Stimulated activated CD4-positive, alpha-beta T cell treated with anti-CD3 and anti-CD28 coated beads, Interleukin-4, amount 100 ng/mL, for 48 hours (primary cell): ENCODE measurements at places on chromosomes 12 and 14.
A peak's percentile ranks its signal among the peaks of the same experiment; 100 is the strongest.

DNA sequence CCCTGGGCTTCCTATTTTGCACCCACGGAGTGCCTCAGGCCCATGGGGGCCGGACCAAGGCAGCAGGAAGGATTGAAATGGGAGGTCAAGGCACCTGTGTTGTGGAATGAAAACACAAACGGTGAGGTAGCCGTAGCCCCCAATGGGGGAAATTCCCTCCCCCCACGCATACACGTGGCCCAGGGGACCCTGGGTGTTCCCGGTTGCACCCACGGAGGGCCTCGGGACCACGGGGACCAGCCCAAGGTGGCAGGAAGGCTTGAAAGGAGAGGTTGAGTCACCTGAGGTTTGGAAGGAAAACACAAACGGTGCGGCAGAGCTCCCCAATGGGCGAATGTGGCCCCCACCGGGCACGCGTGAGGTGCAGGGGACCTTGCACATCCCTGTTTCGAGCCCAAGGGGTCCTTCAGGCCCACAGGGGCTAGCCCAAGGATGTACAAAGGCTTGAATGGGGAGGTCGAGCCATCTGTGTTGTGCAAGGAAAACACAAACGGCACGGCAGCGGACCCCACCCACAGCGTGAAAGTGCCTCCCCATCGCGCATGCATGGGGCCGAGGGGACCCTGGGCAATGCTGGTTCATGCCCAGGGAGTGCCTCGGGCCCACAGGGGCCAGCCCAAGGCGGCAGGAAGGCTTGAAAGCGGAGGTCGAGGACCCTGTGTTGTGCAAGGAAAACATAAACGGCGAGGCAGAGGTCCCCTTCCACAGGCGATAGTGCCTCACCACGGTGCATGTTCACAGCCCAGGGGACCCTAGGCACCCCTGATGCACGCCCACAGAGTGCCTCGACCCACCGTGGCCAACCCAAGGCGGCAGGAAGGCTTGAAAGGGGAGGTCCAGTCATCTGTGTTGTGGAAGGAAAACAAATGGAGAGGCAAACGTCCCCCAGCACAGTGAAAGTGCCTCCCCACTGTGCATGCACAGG is 376.7 kb downstream of the ALG10 start:
- no peak for DNase-seq

DNA sequence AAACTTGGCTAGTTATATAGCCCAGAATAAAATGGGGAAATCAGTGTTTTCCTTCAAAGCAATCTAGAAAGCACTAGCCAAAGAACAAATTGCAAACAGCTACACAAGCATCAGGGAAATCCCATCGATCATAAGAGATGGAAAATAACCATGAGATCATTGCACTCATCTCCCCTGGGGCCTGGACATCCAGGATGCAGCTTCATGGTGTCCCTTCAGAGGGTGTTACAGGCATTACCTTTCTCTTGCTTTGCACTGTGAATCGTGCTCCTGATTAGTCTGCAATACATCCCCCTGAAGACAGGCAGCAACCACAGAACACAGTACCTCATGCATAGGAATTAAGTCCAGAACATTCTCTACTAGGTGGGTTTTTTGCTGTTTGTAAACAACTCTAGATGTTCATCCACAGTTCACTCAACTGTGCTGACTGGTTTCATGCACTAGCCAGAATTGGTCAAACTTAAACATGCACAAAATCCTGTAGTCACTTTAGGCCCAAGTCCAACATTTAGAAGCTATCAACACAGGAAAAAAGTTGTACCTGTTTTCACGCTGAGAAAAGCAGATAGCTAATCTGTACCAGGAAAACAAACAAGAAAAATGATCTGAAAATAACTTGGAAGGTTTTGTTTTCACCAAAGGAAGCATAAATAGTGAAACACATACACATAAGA is 120.1 kb downstream of the ZFP36L1 start:
- DNase-seq, result no peak

DNA sequence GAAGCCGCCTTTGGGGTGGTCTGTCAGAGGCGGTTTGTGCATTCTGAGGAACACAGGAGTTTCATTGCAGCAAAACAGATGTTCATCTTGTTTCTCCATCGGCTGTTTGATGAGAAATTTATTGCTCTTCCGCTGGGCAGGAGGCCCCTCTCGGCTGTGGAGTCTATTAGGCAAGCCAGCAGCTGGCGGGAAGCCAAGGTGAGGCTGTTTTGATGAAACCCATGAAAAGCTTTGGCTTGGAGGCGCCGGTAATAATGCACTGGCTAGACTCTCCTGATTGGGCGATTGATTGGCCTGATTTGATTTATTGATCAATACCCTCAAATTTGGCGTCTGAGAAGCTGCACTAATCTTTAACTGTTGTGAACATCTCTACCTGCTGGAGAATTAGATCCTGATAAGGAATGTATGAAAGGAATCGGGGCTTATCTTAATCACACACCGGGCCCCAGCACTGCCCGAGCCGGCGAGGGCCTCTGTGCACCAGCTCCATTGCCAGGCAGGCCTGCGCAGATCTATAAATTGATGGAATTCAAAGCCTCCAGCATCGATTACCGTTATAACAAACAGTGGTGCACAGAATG is 187.7 kb downstream of the PHETA1 start:
- no peak for DNase-seq

- DNase-seq, result no peak
These were observed 150.5 kb upstream of the KRR1 start for GRCh38 chr12:75661908-75662307.

DNA sequence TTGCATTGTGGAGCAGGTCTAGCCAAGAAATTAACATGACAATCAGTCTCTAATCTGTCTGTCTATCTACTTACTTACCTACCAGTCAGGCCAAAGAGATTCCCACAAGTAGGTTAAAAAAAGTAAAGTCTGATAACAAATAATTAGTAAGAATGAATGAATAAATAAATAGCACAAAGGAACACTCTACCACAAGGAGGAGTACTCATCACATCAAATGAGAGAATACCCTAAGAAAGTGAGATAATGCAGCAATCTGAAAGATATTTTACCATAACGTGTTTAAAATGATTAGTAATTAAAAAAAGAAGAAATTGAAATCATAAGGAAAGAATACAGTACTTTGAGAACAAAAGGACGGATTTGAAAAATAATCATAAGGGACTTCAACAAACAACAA is 187.2 kb downstream of the SYNE2 start:
- DNase-seq, result no peak

DNA sequence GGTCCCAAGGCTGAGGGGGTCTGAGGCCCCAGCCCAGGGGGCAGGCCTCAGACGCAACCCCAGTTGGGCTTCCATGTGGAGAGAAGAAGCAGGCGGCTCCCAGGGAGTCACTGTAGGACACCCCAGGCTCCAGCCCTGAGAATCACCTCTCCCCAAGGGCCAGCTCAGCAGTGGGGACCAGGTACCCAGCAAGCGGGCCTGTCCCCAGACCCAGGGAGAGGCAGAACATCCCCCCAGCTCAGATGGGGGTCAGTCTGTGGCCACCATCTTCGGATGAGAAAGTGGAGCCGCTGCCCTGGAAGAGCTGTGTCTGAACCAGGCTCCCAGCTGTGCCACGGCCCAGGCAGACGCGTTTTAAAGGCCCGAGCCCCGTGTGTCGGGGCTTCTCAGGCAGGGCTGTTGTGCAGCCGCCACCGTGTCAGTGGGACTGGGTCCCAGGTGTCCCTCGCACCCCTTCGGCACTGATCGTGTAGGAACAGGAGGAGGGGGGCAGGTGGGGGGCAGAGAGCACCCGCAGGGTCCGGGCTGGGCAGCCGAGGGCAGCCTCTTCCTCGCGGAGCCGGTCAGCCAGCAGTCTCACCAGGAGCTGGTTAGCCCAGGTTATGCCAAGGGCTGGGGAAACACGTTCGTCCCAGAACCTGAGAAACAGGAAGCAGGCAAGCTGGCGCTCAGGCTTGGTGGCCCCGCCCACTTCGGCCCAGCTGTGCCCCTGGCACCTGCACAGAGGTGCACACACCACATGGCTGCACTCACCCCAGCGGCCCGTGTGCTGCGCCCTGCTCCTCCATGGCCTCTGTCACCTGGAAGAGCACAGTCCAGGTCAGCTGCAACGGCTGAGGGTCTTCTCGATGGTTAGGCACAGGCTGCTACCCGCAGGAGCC is 16.6 kb downstream of the XRCC3 start:
- DNase-seq, result no peak

GRCh38 chr14:64465191-64465822 is at the start of gene AKAP5:
AKAP5 (plus strand) TSS chr14:64465499; CDS start chr14:64468395, 2,896 bp downstream.
- peak; percentile 38 for DNase-seq

DNA sequence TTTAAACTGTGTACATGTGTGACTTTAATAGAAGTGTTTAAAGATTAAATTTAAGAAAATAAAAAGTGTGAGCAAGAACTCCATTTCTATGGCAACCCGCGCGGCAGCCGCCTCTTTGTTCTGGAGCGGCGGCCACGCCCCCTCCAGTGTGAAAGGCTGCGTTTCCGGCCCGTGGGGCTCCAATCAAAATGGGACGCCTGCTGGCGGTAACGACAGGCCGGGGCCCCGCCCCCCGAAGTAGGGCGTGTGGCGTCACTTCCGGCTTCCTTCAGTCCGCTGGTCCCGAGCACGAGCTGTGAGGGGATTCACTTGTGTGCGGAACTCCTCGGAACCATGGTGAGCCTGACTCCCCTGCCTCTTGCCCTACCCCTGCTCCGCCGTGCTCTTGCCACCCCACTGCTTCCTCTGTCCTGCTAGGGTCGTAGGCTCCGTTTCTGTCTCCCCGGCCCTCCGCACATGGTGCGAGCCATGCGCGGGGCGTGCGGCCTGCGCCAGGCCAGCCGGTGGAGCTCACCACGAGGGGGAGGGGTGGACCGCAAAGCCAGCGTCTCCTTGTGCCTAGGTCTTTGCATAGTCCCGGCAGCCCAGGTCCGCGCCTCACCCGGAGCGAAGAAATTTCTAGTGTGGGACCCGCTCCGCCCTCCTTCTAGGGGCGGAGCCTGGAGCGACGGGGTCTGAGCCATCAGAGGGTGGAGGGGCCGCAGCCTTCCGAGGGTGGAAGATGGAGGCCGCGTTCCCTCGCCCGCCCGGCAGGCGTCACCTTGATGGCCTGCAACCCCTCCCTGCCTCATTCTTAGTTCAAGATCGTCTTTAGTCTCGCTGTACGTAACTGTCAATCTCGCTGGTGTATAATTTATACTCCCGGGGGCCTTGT is at the start of gene CCT2:
TSS of gene CCT2 (plus strand) at position 271 of the 874 bp plus-strand sequence. CDS start at position 334, 63 bp downstream.
- DNase-seq, result peak; percentile 92

GRCh38 chr14:105881021-105881930 is 354.9 kb downstream of the TMEM121 start:
- DNase-seq, result no peak

GRCh38 chr12:25979563-25979962 is 21.1 kb downstream of the RASSF8 start:
- DNase-seq, result no peak

DNA sequence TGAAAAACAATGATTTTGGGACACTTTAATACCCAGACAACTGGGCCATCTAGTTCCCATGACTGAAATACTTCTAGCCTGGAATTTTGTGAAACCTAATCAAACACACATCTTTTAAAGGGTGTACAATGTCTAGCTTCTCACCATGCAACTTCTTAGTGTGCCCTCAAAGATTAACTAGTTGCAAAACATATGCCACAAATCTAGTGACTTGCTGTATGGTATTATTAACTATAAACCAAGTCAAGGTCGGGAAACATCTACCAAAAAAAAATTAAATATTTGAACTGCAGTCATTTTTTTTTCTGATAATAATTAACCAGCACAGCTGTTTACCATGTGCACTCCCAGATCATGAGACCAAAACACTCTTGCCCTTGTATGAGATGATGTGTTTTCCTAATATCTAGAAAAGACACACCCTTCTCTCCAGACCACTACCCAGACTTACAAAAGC is 171.8 kb upstream of the FOXN3 start:
- no peak for DNase-seq

DNA sequence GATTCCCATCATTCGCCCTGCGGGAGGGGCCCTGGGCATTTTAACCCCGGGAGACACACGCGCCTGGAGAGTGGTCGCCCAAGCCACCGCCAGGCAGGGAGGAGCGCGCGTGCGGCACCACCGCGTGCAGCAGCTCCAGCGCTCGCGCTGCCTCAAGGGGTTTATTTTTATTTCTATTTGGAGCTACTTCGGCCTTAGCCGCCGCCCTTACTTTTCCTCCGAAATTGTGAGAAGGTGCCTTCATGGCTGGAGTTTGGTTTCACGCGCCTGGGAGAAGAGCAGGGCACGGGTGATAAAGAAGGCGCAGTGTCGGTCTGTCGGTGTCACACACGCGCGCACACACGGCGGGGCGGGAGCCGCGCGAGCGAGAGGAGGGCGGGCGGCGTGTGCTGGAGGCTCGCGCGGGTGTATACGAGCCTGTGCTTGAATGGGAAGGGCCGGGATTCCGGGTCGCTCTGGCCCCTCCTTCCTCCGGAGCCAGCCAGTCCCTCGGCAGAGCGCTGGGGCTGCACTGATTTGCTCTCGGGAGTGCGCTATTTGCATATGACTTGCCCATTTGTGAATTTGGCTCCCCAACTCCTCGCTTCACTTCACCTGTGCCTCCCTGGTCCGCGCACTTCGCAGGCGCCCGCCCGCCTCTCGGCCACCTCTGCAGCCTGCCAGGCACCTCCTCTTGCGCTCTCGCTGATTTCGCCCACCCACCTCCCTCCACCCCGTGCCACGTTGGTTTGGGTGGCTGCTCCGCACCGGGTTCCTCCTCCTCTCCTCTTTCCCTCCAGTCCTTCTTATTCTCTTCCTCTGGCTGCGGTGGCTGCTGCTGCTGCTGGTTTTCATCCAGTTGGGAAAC is 932.3 kb downstream of the DIO2 start:
- no peak for DNase-seq

DNA sequence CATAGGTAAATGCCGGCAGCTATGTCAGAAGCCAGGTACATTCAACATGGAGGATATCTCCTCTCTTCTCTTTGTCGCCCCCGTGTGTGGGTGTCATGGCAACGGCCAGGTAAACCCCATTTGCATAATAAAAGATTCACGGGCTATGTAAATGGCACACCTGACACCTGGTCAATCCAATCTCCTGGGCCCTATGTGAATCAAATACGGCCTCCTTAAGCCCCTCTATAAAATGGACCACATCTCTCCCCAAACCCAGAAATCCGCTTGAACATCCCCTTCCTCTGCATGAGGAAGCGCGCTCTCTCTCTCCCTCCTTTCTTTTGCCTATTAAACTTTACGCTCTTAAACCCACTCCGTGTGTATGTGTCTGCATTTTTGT is 363.7 kb downstream of the SOX5 start:
- no peak for DNase-seq

DNA sequence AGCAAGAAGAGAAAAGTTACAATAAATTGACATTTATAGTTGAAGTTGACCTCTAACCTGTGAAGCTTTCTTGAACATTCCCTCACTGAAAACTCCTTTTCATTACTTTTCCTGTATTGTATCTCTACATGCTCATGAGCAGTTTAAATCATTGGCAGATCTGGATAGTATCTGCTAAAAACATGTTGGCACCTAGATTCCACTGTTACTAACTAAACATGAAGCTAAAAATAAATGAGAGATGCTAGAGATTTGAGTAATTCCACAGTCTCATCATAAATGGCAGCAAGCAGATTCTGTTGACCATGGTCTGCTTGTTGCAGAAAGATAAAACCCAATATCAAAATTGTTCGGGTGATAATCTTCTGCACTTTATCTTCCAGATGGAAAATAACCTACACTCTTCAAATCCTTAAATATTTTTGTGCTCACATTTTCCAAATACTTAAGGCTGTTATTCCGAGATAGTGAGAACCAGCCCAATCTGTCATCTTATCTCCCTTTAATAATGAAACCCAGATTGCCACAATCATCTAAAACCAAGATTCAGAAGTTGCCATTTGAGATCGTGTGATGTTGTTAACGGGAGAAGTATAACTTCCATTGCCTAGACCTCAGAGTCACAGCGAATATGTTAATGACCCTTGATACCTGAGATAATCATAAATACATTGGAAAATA is 171.0 kb upstream of the DAAM1 start:
- no peak for DNase-seq
